Body of pancreas (tissue), 4 donors: ENCODE measurements at places on chromosomes 3 and 15.

- no peak for DNase-seq
Measured at GRCh38 chr3:44795197-44795596, 33.6 kb downstream of the KIF15 start.

DNA sequence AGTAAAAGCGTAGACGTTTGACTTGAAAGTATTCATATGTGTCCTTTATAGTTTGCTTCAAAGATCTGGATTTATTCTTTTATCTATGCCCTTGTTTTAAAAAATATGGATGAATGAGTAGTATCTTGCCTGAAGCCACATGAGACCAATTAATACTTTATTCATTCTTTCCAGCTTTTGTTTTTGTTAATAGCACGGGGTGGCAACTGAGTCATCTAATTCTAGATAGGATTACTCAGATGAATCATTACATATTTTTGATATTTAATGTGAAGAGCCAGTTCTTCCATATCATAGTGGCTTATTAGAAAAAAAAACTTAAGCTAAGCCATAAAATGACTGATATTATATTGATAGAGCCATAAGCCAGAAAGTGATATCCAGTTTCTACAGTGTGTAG, 121.9 kb downstream of the BBX start:
- DNase-seq, result no peak

DNA sequence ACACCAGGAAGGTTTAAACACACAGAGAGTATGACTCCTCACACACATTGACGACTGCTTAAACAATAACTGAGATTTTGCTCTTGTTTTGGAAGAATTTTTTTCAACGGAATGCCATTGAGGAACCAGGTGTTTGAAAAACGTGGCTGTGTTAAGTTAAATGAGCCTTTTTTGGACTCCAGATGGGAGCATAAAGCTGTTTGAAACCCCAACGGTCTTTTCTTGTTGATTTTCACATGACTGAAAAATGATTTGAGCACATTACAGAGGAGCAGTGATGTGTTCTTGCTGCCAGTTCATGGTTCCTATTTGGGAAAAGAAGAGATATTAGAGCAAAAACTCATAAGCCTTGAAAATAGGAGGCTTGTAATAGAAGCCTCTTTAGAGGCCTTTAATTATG, 97.8 kb upstream of the SELENOK start:
- DNase-seq, result no peak

- peak; percentile 51 for DNase-seq
Measured at GRCh38 chr15:52309154-52309548, 13.5 kb upstream of the MYO5C start.

DNA sequence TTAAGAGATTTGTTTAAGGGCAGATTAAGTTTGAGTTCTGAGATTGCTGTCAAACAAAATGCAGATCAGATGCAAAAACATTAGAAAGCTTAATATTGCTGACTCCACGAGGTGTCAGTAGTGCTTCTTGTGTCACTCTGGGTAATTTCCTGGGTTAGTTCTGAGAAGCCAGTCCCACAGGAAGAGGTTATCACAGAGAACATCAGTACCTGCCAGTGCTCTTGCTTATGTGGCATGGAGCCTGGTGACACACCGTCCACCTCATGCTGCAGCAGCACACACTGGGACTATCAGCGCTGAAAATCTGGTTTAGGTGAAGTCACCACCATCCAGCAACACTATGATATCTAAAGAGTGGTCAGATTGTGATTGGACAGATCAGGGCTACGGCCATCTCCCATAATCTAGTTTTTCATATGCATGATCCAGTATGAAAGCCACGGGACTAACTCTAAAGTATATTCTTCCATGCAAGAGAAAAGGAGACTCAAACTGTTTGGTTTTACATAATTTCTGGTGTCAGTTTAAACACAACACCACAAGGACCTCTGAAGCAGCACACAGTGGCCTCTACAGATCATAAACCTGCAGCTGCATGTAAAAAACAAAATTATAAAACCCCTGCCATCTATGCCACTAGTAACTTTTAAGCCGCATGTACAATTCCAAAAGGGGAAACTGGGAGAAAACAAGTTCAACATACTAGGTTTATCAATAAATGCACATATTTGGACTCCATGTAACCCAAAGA, 36.1 kb upstream of the MYO5C start:
- DNase-seq, result peak; percentile 41

- DNase-seq, result no peak
Measured at GRCh38 chr3:48338635-48339034, 5.2 kb upstream of the SPINK8 start.

DNA sequence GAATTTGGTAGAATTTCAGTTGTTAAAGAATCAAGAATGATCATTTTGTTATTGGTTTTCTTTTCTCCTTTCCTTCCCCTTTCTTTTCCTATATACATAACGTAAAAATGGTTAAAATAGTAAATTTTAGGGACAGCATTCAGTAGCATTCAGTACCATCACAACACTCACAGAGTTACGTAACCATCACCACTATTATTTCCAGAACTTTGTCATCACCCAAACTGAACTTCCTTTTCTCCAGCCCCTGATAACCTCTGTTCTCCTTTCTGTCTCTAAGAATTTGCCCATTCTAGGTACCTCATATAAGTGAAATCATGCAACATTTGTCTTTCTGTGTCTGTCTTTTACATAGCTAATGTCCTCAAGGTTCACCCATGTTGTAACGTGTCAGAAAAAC, 165.3 kb downstream of the AKAP13 start:
- no peak for DNase-seq

GRCh38 chr3:196444500-196444894, 12.3 kb upstream of the UBXN7 start:
- DNase-seq, result no peak

DNA sequence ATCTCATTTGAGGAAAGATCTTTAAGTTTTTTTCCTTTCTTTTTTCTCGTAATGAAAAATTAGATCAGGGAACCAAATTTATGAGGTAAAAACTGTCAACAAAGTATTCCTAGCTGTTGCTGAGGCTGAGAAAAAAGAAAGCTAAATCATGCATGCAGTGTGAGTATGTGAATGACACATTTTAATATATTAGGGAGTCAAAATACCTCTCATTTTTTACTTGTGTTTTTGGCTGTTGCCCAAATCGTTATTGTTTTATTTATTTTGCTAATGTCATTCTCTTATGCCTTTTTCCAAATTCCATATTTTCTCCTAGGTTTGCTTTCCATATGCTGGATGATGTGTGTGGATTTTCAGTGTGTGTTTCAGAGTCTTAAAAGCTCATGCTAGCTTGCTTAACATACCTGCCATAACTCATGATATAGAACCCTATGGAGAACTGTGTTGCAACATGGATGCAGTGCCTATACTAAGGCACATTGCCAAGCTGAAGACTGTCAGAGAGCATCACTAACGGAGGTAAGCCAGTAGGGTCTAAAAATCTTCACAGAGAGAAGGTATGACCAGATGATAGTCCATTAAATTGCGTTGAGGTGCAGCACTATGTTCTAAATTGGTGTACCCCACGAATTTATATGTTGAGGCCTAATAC, 629.5 kb upstream of the KCNMB2 start:
- DNase-seq, result no peak

GRCh38 chr3:159346271-159346903, 544.5 kb downstream of the MFSD1 start:
- DNase-seq, result no peak

DNA sequence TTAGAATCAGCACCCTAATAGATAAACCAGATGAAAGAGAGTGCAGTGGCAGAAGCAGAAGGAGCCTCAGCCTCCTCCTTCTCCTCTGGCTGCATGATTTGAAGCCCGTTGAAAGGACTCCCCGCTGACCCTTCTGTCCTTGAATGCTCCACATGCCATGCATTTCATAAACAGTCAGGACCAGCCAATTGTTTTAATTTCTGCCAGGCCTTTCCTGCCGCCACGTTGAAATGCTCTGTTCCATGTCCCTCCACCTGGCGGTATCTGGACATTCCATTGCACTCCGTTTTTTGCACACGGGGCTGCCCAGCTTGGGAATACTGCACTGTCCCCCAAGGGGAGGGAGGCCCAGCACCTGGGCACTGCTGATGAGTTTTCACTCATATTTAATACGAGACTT, 35.2 kb upstream of the GLCE start:
- no peak for DNase-seq
